ENCODE measurements at places on chromosomes 11 and 22.

GRCh38 chr11:104319396-104319795 is 155.4 kb upstream of the PDGFD start:
- DNase-seq: no peak

DNA sequence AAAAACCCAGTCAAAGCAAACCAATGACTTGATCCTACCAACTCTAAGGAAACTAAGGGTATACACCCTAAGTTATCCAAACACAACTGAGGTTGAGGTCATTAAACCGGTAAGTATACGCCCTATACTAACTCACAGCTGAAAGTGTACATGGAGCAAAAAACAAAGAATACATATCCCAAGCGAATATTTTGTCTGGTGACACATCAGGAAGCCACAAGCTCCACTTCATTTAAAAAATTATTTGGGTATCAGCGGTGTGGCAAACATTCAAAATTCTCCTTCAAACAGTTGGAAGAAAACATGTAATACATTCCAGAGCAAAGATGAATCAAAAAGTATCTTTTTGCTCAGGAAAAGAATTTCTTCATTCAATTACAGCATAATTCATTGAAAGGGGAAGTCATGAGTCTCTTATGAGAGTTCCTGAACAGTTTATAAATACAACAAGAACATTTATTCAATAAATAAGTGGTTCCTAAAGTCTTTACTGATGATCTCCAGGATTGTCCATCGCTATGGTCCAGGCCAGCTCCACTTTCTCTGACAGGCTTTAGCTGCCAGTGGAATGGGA is 4.5 kb upstream of the JAML start:
- DNase-seq: no peak

DNA sequence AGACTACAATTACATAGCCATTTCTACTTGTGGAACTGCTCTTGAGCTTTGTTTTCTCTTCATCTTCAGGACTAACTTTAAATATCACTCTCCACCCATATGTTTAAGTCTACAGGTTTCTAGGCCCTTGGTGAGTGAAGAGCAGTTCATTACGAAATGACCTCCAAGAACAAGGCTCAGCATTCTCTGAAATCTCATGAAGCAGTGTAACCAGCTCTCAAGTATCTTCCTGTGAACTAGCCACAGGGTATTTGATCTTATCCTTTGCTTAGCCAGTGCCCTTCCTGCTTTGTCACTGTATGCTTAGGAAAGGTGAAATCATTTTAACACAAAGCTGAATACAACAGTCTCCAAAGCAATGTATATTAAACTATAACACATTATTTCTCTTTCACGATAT is 20.4 kb upstream of the LYVE1 start:
- no peak for DNase-seq

DNA sequence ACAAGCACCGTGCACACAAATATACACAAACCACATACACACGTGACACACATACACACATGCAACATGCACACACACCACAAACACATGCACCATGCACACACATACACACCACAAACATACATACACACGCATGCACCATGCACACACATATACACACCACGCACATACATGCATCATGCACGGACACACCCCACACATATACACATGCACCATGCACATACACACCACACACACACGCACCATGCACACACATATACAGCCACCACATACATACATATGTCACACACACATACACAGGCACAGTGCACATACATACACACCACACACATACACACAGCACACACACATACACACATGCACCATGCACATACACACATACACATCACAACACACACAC is 12.7 kb upstream of the B4GALNT4 start:
- DNase-seq: no peak

- DNase-seq: no peak
Measured at GRCh38 chr22:16989915-16990314, 18.1 kb downstream of the GAB4 start.

DNA sequence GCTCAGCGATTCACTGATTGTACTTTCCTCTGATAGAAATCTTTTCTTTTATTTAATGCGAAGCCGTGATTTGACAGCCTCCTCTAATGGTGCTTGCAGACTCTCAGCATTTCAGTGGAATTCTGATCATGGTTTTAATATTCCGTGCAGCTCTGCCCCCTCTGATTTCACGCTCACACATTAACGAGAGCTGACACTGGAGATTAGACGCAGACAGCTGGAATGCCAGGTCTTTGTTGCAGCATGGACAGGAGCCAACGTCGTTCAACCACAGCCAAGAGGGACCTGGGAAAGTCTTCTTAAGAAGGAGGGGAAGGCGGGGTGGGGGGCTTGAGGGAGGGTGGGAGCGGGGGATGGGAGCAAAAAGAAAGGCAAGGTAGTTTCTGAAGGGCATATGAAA is 186.4 kb downstream of the BLID start:
- DNase-seq: no peak

DNA sequence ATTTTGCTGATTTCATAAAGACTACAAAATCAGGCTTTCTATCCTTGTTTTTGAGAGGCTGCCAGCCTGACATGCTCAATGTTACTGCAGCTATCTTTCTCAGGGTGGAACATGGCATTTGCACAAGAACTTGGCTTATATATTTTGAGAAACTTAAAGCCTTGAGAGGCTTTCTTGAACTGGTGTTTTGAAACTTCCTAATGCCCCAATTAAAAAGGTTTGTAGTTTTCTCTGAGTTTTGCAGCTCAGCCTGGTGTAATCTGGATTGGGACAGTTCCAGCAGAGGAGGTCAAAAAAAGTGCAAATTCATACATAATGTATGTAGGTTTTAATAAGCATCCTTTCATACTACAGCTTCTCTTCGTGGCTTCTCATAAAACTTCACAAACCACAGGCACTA is 223.4 kb downstream of the FAM76B start:
- DNase-seq: no peak

DNA sequence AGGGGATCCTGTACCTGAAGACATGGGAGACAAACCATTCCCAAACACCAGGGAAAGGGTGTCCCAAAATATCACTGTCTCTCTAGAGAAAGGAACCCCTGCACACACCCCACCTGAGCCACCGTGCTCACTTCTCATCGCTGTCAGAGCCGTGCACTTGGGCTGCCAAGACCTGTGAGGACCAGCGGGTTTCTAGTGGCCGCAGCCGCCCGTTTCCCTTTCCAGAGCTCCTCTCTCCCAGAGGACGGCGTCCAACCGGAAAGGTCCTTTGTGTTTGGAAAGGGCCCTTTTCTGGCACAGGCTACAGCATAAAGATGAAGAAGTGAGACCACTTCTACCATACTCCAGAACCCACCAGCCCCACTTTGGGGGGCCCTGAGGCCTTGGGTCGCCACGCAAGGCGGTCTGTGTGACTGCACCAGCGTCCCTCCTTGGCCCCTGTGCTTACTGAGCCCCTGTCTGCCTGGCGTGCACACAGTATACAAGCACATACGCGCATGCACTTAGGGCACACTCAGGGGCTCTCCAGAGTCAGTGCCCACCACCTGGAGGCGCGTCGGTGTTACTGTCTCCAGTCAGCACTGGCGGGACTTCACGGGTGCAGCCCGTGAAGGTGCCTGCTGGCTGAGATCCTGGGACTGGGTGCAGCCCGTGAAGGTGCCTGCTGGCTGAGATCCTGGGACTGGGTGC is 381.8 kb downstream of the TBC1D22A start:
- no peak for DNase-seq

GRCh38 chr11:31422703-31423102 is 53.0 kb downstream of the DNAJC24 start:
- no peak for DNase-seq

DNA sequence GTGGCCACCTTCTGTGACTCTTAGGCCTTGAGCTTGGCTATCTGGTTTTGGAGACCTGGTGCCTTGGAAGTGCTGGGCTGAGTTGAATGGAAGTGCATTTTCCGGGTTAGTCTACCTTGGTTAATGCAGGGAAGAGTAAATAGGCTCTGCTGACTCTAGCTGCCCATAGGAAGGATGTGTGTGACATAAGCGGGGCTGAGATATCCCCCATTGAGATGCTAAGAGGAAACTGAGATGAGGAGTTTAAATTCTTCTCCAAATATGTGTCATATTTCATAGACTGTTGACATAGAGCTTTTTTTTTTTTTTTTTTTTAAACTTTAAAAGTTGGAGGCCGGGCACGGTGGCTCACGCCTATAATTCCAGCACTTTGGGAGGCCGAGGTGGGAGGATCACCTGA is 30.8 kb downstream of the ZNRF3 start:
- no peak for DNase-seq

GRCh38 chr11:24386546-24387397 is 110.1 kb upstream of the LUZP2 start:
- DNase-seq: peak; percentile 1

GRCh38 chr11:111942829-111943228 is 5.7 kb downstream of the DIXDC1 start:
- no peak for DNase-seq

DNA sequence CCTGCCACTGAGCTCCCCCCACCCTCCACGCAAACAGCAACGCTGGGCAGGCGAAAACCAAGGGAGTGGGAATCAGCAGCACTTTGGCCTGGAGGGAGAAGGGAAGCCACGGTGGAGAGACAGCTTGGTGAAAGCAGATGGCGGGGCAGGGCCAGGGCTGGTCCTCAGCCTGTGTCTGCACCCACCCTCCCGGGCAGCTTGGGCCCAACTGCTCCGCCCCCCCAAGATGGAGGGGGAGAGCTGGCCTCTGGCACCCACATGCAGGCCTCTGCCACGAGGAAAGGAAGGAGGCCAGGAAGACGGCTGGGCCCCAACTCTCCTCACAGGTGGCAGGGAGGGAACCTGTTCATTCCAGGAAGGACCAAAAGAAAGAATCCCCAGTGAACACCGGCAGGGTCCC is 17.8 kb downstream of the MAFF start:
- DNase-seq: peak; percentile 42

DNA sequence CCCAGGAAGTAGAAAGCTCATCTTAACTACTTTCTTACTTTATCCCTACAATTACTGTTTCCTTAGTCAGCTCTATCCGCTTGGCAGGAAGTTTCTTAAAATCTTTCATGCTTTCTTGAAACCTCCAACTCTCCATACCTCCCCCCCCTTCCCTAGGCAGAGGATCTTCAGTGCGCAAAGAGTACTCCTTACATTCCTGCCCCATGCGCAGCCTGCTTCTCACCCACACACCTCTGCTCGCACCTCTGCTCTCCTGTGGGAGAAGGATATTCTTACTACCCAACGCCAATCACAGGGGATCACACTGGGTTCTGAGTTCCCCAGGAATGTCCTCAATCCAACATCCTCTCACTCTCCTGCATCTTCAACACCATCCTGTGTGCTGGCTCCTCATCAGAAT is 12.3 kb downstream of the TCF20 start:
- DNase-seq: no peak

DNA sequence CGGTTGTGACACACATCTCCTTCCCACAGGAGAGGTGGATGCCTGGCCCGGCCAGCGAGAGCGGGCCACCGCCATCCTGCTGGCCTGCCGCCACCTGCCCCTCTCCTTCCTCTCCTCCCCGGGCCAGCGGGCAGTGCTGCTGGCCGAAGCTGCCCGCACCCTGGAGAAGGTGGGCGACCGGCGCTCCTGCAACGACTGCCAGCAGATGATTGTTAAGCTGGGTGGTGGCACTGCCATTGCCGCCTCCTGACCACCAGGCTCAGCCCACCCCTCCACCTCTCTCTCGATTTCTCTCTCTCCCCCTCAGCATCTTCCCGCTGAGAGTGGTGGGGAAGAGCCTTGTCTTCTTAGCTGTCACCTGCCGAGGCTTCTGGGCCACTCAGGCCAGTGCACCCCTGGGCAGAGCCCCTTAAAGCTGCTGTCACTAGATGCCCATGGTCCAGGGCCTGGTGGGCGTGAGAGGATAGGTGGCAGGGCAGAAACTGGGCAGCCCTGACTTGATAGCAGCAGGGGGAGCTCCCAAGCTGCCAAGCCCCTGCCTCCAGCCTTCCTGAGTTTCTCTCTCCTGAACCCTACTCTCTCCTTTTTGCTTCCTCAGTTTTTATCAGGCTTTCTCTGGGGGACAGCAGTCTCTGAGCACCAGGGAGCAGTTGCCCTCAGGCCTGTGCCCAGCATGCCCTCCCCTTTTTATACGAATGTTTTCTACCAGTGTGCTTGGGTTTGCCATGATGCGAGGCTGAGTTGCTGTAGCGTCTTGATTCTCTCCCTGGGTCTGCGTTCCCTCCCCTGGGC is 9.3 kb downstream of the SHISA8 start:
- DNase-seq: no peak

GRCh38 chr11:22165087-22165486 is 27.8 kb upstream of the ANO5 start:
- DNase-seq: no peak

DNA sequence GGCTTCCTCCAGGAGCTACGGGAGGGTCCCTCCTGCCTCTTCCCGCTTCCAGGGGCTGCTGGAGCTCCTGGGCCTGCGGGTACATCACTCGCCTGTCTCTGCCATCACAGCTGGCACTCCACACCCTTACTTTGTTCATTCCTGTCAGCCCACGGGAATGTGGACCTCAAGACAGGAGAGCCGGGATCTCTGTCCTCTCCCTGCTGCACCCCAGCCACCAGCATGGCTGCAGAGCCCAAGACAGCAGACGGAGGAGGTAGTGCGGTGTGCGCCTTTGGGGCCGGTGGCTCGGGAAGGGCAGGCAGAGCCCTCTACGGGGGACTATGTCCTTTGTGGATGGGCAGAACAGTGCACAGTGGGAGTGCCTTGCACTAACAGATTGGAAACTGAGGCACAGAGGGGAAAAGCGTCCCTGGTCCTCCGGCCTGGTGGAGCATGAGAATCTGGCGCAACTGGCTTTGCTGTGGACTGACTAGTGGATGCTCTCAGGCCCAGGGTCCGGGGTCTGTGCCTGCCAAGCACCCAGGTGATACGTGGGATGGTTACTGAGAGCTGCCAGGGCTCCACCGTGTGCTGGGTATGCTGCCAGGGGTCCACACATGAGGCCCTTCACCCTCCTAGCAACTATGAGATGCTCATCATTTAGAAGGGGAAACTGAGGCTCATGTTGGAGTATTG is 47.3 kb downstream of the IGF2 start:
- no peak for DNase-seq

DNA sequence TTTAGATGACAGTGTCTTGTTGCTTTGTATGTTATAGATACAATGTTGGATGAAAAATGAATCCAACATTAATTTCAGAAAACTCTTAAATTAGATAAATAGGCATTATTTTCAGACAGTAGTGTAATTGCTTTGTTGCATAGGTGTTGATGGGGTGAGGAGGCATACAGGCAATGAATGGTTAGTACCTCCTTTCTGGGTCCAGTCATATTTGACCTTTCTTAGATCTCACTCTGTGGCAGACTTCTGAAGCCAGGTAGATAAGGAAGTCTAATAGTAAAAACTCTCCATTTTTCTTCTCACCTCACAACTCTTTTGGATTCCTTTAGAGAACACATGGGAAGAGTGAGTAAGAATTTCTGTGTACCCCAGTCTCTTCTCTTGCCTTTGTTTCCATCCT is 31.8 kb downstream of the BIRC2 start:
- DNase-seq: no peak
